DMS 273 treated with DMSO at 0.1 percent for 48 hours (cell line): ENCODE measurements at places on chromosomes 12 and 14.

DNA sequence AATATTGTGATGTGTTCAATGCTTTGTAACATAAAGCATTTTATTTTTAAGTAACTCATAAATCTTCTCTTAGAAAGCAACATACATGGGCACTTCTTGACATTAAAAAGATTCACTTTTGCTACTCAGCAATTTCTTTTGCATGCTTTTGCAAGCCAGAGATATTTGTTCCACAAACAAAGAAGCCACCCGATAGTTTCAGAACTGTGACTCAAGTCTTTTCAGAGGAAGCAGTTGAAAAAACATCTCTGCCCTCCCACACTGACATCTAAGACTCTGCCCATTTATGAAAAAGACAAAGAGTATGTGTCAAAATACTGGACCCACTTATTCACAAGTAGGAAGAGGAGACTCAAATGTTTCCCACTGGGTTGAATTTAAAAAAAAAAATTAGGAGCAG lies 7.5 kb downstream of the APPL2 start:
- DNase-seq: no peak

DNA sequence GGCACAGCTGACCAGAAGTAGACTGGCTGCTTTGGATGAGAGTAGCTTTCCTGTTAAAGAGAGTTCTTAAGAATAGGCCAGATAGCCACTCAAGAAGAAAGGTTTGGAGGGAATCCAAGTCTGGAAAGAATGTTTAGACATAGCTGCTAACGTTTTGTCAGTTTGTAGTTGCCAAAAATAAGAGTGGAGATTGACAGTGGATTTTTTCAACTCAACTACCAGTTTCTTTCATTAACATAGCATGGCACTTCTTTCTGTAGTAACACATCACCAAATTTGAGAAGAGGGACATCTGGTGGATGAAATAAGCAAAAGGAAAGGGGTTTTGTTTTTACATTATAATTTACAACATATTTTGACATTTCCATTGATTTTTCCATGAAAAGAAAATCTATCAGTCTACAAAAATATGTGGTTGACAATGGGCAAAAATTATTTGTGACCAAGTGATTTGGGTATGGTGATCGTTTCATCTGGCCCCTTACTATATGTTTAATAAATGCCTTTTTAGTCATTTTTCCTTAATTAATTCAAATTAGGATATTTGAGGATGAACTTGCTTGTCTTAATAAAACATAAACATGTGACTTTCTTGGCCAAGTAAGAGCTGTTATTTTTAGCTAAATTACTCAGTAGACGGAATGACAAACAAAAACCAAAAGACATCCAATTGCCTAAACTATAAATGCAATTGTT lies 71.1 kb downstream of the PTPRR start:
- DNase-seq: no peak

DNA sequence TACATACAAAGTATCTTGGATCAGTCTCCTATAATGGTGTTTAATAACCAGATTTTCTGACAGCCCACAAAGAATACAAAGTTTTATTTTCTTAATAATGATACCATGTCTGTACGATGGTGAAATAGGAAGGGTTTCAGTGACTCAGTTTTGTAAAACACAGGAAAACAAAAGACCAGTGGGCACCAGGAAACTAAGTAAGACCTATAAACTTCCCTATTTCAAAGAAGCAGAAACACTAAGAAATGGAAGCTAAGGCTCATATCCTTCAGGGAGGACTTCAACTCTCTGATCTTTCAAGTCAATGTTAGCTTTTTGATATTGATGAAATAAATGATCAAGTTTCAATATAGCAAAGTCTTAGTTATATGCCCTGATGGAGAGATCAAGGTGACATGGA lies 196.0 kb downstream of the DUSP6 start:
- no peak for DNase-seq

- no peak for DNase-seq
Observed at GRCh38 chr12:82912406-82912805, 225.7 kb downstream of the TMTC2 start.

DNA sequence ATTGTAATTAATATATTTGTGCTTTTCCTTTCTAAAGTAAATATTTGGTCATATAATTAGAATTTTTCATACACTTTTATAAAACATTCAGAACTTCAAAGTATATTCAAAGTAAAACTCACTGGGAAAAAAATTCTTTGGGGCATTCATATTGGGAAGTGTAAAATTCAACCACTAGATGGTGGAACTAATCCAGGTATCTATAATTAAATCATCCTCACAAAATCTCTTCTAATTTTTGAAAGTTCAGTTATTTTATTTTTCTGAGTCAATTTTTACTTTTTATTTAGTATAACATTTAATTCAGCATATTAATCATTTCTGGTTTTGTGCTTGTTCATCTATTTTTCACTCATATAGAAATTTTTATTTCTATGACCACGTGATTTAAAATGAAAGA lies 81.0 kb downstream of the NTS start:
- DNase-seq: no peak

- no peak for DNase-seq
Observed at GRCh38 chr12:2895511-2895910, 4.8 kb downstream of the TULP3 start.

DNA sequence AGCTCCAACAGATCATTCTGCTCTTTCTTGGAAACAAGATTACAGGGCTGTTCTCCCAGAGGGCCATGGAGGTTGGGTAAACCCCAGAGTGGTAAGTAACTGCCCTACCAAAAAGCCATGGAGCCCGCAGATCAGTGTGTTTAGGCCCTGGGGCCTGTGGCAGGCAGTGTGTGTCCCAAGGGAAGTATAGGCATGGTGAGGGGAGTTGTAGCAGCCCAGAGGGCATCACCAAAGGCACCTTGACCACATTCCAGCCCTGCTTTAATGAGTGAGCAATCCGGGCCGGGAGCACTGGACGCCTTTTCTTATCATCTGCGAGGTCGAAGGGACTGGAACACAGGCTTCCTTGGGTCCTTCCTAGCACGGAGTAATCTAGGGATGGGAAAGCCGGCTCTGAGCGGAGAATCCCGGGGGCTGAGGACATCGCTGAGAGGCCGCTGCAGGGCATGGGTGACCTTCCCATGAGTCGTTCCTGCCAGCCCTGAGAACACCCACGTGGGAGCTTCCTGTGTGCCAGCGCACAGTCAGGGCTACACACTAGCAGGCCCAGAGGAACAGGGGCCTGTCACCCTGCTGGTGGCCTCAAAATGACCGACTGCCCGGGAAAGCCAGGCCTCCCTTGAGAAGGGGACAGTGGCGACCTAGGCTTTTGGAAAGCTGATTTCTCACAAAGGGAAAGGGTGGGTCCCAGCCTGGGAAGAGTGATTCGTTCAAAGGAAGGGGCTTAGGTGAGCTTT lies 91.3 kb downstream of the NINJ2 start:
- DNase-seq: no peak

DNA sequence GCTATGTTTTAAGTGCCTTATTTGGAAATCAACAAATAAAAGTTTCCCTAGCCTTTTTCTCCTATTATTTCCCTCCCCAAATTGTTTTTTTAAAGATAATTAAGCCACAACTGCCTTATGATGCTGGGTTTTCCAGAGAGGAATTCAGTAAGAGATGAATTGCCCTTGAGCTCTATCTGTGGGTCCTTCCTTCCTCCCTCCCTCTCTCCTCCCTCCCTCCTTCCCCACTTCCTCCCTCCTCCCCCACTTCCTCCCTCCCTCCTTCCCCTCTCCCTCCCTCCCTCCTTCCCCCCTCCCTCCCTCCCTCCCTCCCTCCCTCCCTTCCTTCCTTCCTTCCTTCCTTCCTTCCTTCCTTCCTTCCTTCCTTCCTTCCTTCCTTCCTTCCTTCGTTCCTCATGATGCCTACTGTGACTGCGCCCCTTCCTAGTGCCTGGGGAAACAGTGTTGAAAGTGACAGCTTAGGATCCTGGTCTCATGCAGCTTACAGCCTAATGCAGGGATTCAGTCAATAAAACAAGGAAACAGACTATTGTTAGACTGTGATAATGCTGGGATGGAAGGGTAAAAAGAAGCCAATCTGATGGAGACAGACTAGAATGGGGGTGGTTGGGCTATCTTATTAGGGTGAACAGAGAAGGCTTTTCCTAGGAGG lies 1417.1 kb downstream of the AACS start:
- DNase-seq: no peak

DNA sequence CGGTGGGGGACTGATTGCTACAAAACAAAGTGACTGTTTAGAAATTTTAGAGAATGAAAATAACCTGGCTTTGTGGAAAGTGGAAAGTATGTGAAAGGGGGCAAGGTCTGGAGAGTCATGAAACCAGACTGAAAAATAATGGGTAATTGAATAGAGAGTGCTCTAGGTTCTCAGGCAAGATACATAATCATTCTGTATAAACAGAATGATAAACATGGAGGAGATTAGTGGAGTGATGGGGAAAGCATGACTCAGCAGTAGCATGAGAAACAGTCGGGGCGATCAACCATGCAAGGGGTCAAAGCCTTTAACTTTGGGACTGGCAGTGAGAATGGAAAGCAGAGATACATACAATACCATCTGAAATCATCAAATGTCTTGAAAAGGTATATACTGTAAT lies 332.5 kb downstream of the CCER1 start:
- DNase-seq: no peak

DNA sequence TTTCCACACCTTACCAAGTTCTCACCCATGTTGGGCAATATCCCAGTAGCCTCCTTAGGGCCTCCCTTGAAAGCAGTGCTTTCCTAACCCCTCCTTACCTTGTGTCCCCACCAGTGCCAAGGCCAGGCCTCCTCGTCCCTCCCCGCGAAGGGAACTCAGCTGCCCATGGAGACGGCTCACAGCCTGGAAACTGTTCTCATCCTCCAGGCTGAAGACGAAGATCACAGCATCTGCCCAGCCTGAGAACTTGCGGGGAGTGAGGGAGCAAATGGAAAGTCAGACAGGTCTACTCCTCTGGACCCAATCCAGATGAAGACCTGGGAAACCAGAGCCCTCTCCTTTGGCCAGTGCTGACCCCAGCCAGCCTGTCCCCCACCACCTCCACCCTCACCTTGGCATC lies 4.6 kb downstream of the AGAP2 start:
- no peak for DNase-seq

DNA sequence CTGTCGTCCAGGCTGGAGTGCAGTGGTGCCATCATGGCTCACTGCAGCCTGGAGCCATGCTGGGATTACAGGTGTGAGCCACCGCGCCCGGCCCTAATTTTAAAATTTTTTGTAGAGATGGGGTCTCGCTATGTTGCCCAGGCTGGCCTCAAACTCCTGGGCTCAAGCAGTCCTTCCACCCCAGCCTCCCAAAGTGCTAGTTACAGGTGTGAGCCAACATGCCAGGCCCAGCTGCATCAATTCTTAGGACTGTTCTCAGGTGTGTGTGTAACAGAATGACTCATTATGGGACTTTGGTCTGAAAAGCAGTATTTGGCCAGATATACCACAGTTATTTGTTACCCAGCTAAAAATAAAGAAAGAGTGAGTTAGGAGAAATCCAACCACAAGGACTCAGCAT lies 17.4 kb downstream of the LETMD1 start:
- DNase-seq: no peak

DNA sequence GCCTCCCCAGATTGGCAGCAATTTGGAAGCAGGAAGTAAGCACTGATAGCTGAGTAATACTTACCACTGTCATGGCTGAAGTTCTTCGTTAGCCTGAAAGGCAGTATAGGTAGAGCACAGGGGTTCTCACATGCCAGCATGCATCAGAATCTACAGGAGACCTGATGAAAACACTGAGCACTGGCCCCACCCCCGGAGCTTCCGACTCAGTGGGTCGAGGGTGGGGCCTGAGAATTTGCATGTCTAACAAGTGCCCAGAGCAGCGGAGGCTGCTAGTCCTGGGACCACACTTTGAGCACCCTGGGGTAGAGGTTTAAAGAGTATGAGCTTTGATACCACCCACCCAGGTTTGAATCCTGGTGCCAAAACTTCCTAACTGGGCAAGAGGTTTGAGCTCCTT lies 89.6 kb downstream of the FBXW8 start:
- no peak for DNase-seq

DNA sequence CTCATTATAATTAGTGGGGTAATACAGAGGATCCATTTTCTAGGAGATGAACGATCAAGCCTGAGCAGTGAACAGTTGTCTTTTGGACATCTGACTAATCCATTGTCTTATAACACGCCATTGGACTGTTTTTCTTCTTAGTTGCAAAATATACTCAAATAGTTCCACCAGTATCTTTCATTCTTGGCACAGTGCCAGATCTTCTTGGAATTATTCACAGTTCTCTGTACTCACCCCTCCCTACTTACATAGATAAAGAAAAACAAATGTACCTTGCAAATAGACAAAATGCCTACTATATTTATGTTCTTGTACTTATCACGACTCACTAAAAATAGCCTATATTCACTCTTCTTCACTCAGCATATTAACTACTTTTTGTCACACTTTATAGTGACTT lies 3.8 kb downstream of the CBLN3 start:
- no peak for DNase-seq

DNA sequence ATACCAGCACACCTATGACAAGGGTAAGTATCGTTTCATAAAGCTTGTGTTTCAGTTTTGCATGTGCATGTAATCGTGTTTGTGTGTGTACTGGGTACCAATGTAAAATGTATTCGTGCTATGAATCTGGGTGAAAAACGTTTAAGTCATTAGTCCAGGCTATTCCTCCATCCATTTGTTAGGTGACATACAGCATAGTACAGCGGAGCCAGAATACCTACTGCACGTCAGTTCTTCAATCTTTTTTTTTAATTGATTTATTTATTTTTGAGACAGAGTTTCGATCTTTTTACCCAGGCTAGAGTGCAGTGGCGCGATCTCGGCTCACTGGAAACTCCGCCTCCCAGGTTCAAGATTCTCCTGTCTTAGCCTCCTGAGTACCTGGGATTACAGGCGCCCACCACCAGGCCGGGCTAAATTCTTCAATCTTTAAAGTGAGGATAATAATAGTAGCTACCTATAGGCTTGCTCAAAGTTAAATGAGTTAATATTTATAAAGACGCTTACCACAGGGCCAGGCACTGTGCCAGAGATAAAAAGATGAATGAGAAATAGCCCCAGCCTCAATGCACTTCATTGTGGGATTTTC lies 661 bp upstream of the RPS26 start:
- DNase-seq: no peak
